ENCODE measurements at places on chromosomes 16 and 17. TPM values are rescaled to one million over a fixed set of nuclear protein-coding genes. Genes with fewer than 3 reads are reported as not detected.

KCNG4 gene
- total RNA-seq = not detected

TSNAXIP1 gene
- total RNA-seq = 0.39 TPM

ABI3 gene
- 6.5 TPM for total RNA-seq

SLC16A6 gene
- 11.5 TPM for total RNA-seq

GRIN2A gene
- not detected for total RNA-seq

KRTAP4-4 gene
- not detected for total RNA-seq

NAT9 gene
- total RNA-seq = 35.4 TPM

CMIP gene
- 49.7 TPM for total RNA-seq

DNA sequence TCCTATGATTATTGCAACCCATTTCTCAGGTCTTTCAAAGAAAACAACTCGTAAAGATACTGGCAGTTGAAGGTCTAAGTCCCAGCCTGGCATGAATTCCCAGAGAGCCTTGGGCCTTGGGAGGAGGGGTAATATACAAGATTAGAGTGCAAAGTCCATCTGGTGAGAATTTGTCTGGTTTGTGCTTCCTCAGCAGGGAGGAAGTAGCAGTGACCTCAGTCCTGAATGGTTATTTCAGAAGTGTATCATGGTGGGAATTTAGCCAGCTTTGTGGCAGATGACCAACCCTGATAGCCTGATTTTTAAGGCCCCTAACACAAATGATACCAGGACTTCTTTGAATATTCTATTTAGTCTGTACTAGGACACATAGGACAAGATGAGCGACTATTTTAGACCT, 151.2 kb upstream of the TBX2 start:
- DNase-seq = no peak

DNA sequence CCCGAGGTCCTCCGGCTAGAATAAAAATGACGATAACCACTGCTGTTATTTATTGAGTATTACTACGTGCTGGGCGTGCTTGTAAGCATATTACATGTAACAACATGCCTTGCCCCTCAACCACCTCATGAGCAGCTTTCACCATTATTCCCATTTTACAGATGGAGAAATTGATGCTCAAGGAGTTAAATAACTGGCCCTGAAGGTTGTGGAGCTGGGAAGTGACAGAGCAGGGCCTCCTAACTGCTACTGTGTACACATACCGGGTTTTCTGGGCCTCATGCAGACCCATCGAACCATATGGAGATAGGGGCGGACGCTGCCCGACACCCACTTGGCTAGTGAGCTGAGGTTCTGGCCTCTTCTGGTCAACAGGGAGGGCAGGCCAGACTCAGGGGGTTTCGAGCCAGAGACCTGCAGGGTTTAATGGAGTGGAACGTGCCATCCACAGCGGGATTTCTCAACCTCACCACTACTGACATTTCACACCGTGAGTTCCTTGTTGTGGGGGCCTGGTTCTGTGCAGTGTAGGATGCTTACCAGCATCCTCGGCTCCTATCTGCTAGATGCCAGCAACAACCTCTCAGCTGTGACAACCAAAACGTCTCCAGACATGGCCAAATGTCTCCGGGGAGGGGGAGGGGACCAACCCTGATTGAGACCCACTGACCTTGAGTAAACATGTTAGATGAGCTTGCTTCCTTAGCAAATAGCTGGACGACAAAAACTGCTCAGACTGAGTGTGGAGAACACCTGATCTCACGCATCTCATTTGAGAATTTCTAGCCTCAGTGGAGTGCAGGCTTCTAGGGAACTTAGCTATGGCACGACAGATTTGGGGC, 432.0 kb downstream of the SLC39A11 start:
- no peak for DNase-seq

DNA sequence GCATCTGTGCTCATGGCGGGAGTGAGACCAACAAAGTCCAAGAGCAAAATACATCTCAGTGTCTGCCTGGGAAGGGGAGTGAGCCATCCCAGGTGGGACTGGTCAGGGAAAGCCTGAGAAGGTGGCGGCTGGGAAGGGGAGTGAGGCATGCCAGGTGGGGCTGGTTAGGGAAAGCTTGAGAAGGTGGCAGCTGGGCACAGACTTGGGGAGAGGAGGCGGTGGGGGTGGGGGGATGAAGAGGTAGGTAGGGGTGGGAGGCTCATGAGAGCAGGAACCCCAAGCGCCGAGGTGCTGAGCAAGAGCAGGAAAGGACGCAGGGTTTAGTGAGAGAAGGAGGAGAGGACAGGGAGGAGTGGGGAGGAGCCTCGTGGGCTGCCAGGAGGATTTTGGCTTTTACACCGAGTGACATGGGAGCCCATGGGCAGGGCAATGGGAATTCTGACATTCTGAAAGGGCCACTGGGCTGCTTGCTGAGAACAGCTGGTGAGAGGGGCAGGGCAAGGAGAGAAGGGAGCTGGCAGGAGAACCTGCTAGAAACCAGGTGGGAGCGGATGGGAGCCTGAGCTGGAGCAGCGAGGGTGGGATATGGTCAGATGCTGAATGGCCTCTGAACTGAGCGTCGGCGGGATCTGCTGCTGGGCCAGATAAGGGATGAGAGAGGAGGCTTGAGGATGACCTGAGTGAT, 256.1 kb upstream of the RPL38 start:
- no peak for DNase-seq

GRCh38 chr17:9566067-9566466, 9.6 kb downstream of the STX8 start:
- DNase-seq = peak; percentile 21

GRCh38 chr16:27650073-27650701, 100.2 kb downstream of the KATNIP start:
- no peak for DNase-seq

DNA sequence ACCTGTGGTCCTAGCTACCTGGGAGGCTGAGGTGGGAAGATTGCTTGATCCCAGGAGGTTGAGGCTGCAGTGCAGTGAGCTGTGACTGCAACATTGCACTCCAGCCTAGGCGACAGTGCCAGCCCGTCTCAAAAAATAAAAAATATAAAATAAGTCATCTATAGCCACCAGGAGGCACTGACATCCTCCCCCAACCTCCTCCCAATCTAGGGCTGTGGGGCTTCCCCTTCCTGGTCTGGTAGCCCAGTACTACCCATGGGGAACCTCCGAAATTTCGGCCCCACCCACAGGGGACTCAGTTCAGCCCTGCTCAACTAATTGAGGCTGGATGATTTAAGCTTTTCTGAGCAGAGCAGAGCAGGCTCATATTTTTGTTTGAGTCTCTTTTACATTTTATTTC, 3.2 kb downstream of the ZSCAN10 start:
- DNase-seq = peak; percentile 83

- no peak for DNase-seq
Measured at GRCh38 chr16:31429796-31430195, 1.6 kb upstream of the COX6A2 start.

- DNase-seq = no peak
Measured at GRCh38 chr17:72654706-72655105, 437.8 kb downstream of the SLC39A11 start.

DNA sequence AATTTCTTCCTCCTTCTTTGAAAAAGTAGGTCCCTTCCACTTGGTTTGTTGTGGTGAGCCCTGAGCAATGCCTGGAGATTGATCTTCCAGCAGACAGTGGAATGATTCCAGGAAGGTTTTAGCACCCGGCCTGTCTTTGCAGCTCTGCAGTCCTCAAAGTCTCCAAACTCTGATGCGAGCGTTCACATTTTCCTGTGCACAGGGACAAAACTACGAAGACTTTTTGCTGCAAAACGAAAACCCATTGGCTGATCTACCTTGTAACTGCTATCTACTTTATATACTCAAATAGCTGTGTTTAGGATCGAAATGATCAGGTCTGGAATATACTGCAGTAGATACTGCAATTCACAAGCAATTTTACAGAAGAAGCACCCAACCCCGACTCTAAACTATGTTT, 21.7 kb downstream of the G6PC1 start:
- DNase-seq = no peak

DNA sequence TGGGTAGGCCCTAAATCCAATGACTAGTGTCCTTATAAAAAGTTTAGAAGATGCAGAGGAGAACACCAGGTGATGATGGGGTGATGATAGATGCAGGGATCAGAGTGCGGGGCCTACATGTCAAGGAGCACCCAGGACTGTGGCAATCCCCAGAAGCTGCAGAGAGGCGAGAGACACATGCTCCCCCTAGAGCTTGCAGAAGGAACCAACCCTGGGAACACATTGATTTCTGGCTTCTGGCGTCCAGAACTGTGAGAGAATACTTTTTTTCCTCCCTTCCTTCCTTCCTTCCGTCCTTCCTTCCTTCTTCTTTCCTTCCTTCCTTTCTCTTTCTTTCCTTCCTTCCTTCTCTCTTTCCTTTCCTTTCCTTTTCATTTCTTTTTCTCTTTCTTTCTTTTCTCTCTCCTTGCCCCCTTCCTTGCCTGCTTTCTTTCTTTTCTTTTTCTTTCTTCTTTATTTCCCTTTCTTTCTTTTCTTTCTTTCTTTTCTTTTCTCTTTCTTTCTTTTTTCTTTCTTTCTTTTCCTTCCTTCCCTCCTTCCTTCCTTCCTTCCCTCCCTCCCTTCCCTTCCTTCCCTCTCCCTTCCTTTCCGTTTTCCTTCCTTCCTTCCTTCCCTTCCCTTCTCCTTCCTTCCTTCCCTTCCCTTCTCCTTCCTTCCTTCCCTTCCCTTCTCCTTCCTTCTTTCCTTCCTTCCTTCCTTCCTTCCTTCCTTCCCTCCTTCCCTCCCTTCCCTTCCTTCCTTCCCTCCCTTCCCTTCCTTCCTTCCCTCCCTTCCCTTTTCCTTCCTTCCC, 134.3 kb downstream of the HAPSTR1 start:
- peak; percentile 8 for DNase-seq

- DNase-seq = no peak
Measured at GRCh38 chr17:12794919-12795532, 5.7 kb downstream of the ARHGAP44 start.

GRCh38 chr16:58393138-58393504, 850 bp downstream of the GINS3 start:
- DNase-seq = no peak

DNA sequence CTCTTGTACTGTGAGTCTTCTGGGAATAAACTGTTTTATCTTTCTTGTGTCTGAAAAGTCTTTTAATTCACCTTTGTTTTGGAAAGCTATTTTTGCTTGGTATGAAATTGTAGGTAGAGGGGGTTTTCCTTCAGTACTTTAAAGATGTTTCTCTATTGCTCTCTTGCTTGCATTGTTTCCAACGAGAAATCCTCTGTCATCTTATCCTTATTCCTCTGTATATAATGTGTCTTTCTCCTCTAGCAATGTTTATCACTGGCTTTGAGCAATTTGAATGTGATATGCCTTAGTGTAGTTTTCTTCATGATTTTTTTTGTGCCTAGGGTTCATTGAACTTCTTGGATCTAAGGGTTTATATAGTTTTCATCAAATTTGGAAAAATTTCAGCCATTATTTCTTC, 96.3 kb downstream of the CDK5R1 start:
- DNase-seq = no peak

- DNase-seq = no peak
Measured at GRCh38 chr17:7915179-7915610, 894 bp downstream of the RNF227 start.

DNA sequence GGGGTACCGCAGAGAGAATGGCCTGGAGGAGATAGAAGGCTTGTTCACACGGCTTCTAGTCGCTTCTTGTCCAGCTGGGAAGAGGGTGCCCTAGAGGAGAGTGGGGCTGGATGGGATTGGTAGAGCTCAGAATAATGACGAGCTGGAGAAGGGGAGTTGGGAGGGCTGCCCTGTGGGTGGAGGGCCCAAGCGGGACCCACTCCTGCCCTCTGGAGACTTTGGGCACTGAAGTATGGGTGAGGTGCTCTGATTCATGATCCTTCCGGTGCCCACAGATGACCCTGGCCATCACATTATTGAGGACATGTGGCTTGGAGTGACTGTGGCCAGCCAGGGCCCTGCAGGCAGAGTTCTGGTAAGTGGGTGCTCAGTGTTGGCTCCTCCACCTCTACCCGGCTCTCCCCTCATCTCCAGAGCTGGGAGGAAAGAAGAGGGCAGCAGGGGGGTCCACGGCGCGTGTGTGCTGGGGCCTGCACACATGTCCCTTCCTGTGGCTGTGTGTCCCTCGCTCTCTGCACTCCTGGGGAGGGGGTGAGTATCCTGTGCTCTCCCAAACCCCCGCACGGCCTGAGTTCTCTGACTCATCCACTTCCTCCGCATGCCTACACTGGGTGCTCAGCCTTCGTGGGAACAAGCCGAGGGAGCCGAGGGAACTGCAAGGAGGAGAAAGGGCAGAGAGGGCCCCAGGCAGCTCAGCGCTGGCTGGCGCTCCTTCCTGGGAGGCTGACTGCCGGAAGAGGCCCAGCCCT, 8.5 kb downstream of the ITGA3 start:
- no peak for DNase-seq

DNA sequence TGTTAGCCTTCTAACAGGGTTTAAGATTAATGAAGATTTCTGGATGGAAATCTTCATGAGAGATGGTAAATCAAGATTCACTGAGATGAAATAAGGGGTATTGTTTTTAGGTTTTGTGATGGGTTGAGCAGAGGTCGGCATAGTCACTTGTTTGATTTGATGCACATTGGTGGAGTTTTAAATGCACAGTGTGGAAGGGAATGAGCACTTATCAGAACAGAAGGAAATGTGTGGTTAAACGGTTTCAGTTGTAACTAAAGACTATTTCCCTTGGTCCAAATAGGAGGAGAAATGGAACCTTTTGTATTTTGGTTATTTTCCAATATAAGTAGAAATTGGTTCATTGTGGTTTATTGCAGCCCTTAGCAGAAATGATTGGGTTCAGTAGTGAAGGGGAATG, 34.1 kb downstream of the CBFB start:
- DNase-seq = no peak

DNA sequence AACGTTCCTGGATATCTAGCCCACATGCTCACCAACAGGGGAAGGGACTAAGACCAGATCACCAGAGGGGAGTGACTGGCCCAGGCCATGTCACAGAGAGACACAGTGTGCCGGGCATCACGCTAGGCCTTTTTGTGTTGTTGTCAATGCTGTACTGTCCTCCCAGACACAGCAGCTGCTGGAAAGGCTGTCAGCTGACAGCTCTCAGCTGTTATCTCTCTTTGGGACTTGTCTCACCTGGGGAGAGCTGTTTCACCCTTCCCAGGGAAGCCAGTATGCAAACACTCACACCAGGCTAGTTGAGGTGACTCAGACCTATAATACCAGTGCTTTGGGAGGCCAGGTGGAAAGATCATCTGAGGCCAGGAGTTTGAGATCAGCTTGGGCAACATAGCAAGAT, 19.4 kb downstream of the UNC45B start:
- no peak for DNase-seq

DNA sequence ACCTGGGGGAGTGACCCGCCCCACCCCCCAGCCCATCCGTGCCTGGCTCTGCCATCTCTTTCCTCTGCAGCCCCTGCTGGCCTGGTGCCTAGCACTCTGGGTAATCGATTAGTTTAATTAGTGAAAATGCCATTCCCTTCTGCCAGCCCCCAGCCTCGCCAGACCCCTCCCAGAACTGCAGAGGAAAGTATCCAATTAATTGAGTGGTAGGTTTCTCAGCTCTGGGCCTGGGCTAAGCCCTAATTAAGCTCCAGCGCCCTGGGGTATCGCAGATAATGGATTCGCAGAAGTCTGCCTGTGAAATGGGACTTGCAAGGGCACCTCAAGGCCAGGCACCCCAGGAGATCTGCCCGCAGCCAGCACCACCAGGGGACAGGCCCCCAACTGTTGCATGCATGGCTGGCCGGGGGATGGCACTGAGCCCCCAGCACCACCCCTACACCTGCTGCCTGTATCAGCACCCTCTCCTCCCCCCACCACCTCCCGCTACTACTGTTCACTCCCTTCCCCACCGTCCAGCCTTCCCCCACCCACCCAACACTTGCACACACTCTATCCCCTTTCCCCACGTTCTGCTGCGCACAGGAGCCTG, 19.7 kb upstream of the SPPL2C start:
- no peak for DNase-seq

GRCh38 chr16:23863511-23864422, 28.0 kb downstream of the PRKCB start:
- DNase-seq = peak; percentile 63

GRCh38 chr17:80220736-80221215, 549 bp downstream of the SLC26A11 start:
- no peak for DNase-seq

Data from CD4-positive, CD25-positive, alpha-beta regulatory T cell (primary cell).